ENCODE measurements at places on chromosomes 6 and 20.

DNA sequence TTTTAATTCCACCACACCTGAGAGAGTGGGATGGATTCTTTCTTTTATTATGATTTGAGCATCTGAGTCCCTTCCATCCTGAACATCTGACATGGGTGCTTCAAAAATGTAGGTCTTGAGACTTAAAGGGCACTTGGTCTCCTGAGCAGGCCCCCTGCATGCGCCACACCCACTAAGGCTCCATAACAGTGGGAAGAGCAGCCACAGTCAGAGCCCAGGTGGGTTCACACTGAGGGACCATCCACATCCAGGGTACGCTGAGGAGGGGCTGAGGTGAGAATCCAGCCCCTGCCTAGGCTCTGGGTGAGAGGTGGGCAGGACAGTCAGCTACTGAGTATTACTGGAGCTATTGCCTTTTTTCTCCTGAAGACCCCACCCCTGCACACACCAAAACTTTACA lies 42.7 kb downstream of the HLA-A start:
- DNase-seq, result no peak

DNA sequence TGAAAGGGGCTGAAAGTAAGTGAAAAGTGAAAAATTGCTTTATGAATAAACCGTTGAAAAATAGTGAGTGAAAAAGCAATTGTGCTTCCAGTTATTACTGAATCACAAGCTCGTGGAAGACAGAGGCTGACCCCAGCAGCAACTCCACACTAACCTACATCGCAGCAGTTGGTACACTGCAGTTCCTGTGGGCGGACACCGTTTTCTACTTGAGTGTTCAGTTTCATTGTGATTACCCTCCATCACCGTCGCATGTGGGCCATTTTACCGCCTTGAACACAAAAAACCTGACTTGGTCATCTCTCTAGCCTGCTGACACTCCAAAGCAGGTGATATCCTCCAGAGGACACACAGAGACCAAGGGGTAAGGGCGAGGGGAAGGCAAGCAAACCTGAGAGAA lies 28.4 kb downstream of the PRDM1 start:
- DNase-seq, result no peak

DNA sequence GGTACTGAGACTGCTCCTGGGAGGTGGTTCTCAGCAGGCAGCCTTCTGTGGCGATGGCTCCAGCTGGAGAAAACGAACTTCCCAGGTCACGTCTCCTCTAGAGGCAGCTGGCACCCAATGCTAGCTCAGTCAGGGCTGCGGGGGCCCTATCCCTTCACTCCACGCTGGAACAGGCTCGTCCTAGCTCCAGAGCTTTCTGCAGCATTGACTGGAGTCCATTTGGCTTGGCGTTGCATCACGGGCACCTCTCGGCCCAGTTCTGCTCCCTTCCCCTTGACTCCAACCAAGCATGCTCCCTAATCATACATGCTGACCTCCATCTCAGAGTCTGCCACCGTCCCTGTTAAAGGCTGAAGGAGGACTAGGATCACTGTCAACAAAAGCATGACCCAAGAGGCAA lies 5.9 kb upstream of the IRF4 start:
- DNase-seq, result no peak

GRCh38 chr6:89359561-89359960 lies 7.0 kb upstream of the UBE2J1 start:
- DNase-seq, result no peak

- no peak for DNase-seq
These were observed 10.3 kb downstream of the SERPINB1 start for GRCh38 chr6:2831392-2831791.

DNA sequence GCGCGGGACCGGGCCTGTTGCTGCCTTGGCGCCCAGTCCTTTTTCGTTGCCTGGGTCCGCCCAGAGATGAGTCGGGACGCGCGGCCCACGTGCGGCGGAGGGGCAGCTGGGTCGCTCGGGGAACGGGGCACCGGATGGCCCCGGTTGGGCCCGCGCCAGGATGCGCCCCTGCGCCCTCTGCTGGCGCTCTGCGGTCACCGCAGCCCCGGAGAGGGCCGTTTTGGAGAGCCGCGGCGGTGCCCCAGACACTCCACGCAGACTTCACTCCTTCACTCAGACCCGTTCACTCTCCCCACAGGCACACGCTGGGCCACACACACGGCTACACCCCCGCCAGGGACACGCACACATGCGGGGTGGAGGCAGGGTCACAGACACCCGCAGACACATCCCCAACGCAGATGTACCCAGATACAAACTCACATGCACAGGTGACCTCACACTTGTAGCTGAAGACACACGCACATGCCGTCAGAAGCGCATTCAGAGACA lies 38.8 kb downstream of the SRC start:
- peak; percentile 67 for DNase-seq

Data from activated CD8-positive, alpha-beta memory T cell treated with anti-CD3 and anti-CD28 coated beads for 4 hours (primary cell).